Mesothelial cell of epicardium (in vitro differentiated cells): ENCODE measurements at places on chromosomes 6 and 20.

DNA sequence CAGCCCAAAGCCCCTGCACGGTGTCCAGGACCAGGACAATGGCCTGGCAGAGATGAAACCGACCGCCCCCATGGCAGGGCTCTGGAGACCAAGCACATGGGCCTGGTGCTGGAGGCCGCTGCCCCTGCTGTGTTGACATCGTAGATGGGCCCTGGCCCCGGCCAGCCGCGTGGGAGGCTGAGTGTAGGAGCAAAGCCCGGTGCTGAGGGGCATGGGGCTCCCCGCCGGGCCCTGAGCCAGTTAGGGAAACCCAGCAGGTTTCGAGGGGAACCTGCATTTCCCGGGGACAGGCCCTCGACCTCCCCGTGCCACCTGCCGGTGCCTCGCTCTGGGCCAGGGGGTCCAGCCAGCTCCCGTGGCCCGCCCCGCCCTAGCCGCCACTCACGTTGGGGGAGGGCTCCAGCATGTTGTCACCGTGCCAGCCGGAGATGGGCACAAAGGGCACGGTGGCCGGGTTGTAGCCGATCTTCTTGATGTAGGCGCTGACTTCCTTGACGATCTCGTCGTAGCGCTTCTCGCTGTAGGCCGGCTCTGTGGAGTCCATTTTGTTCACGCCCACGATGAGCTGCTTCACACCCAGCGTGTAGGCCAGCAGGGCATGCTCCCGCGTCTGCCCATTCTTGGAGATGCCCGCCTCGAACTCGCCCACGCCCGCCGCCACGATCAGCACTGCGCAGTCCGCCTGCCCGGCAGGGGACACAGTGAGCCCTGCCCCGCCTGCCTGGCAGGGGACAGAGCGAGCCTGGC is 4.3 kb downstream of the EEF1A2 start:
- no peak for DNase-seq

- DNase-seq: no peak
Measured at GRCh38 chr6:148854096-148854495, 107.3 kb downstream of the UST start.

- DNase-seq: no peak
Measured at GRCh38 chr6:50853939-50854338, 35.3 kb downstream of the TFAP2B start.

DNA sequence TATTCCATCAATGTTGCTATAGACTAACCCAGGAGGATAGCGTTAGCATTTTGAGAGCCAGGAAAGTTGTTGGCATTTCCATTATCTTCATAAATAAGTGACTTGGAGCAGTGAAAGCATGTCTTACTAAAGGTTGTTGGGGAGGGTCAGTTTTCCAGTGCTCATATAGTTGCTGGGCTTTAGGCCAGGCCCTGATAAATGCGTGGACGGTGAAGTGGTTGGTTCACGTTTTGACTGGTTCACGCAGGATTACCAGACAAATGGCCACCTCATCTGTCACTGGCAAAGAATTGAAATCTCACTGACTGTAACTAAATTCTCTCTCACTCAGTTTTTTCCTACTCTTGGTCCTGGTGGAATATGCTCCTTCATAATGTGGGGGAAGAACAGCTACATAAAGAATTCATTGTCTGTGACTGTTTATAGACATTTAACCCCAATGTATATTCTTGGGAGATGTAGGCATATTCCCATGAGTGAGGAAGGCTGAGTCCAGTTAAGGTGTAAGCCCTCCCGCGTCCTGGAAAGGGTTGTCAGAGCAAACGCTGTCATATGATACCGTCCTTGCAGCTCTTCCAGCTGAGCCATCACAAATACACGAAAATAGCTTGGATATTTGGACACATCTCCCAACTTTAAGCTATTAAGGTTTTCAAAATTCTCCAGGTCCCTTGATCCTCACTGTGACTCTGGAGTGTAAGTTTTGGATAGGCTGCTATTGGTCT is 27.8 kb downstream of the LRRC1 start:
- DNase-seq: no peak

DNA sequence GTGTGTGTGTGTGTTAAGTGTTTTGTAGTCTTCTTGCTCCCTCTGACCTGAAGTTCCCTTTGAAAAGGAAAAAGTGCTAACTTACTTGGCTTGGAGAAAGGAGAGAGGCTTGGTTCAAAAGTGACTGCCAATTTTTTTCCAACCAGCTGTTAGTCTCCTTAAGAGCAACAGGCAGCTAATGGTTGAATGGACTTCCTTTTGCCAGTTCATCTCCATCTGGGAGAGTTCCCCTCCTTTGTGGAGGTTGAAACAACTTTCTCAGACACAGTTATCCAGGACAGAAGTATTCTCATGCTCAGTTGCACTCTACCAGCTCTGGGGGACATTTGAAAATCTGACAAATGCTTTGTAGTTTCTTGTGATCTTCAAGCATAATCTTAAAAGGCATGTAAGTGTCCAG is 4.5 kb downstream of the RIPOR2 start:
- DNase-seq: no peak

GRCh38 chr20:4216142-4216735 is 200.9 kb upstream of the RNF24 start:
- DNase-seq: no peak

GRCh38 chr6:45965007-45965406 is 50.7 kb downstream of the CLIC5 start:
- no peak for DNase-seq
